Activated T-helper 1 cell treated with anti-CD3 and anti-CD28 coated beads, Interleukin-12 subunit alpha, Interleukin-12 subunit beta, Interleukin-2, Interleukin-4 antibody, amounts not matched to agents 30 ng/mL and 10 ng/mL and 1 ng/mL, durations not matched to agents 14 hours and 24 hours and 36 hours (primary cell): ENCODE measurements at places on chromosomes 7 and 10. TPM values are rescaled to one million over a fixed set of nuclear protein-coding genes. Genes with fewer than 3 reads are reported as not detected.

GRCh38 chr10:68543004-68543918 is 15.9 kb upstream of the SLC25A16 start:
- H3K4me1 ChIP-seq, result no peaks in the 10 kb centered on the region
- no peak overlapping the region for H3K4me3 ChIP-seq
- no peaks in the 10 kb centered on the region for H3K36me3 ChIP-seq
- no peak overlapping the region for H3K27ac ChIP-seq
- no peak for DNase-seq
- no peaks in the 10 kb centered on the region for H3K27me3 ChIP-seq

DNA sequence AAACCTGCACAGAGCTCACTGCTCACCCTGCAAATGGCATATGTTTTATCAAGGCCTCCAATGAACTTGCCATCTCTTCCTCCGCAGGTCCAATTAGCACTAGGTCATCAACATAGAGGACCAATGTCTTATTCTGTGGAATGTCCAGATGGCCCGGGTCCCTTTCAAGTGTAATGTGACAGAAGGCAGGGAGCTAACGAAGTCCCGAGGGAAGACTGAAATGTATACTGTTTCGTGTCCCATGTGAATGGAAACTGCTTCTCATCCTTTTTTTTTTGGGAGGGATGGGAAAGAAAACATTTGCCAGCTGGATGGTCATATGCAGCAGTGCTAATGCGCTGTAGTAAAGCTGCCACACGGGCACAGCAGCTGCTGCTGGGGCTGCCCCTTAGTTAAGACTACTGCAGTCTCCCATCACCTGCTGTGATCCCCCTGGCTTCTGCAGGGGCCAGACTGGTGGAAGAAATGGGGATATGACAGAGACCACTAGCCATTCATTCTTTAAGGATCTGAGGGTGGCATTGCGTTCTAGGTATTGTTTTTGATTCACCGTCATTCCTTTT is 61.7 kb upstream of the CCNY start:
- no peaks in the 10 kb centered on the region for H3K27me3 ChIP-seq
- no peak overlapping the region for H3K27ac ChIP-seq
- no peak overlapping the region for H3K4me3 ChIP-seq
- peaks cover 7% of the 10 kb centered on the region for H3K4me1 ChIP-seq
- no peaks in the 10 kb centered on the region for H3K36me3 ChIP-seq

DNA sequence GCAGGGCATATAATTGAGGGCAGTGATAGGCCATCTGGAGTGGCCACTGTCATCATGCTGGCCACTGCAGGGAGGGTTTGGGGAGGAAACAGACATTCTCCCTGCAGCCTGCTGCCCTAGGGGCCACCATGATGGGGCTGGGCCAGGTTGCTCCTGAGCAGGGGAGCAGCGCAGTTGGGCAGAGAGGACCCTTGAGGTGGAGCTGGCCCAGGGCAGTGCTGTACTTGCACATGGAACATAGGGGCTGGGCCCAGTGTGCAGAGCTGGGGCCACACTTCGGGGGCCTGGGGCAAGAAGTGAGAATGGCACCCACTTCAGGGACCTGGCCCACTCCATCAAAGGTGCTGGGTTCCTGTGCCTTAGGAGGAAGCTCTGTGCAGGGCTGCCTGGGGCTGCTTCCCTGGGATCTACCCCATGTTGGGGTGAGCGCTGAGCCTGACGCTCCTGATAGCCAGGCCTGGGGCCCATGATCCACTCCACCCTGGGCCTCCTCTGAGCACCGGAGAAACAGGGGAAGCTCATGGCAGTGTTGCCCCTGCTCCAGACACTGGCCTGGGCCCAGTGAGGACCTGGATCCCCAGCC is 21.3 kb upstream of the NUB1 start:
- DNase-seq, result no peak
- H3K27me3 ChIP-seq, result peaks cover 17% of the 10 kb centered on the region
- H3K4me1 ChIP-seq, result no peaks in the 10 kb centered on the region
- peaks cover 5% of the 10 kb centered on the region for H3K36me3 ChIP-seq
- H3K4me3 ChIP-seq, result no peak overlapping the region

GRCh38 chr7:27194002-27194352 is 5.9 kb downstream of the HOXA13 start:
- H3K27ac ChIP-seq, result no peak overlapping the region
- H3K36me3 ChIP-seq, result no peaks in the 10 kb centered on the region
- no peaks in the 10 kb centered on the region for H3K4me1 ChIP-seq
- peaks cover 87% of the 10 kb centered on the region for H3K27me3 ChIP-seq
- H3K4me3 ChIP-seq, result no peak overlapping the region

GRCh38 chr10:107164992-107165391 is 486 bp upstream of the SORCS1 start:
- H3K4me3 ChIP-seq, result no peak overlapping the region
- no peaks in the 10 kb centered on the region for H3K4me1 ChIP-seq
- DNase-seq, result no peak
- no peaks in the 10 kb centered on the region for H3K36me3 ChIP-seq
- no peak overlapping the region for H3K27ac ChIP-seq

- H3K4me3 ChIP-seq, result no peak overlapping the region
- no peak overlapping the region for H3K27ac ChIP-seq
- peaks cover 9% of the 10 kb centered on the region for H3K4me1 ChIP-seq
- DNase-seq, result no peak
- H3K27me3 ChIP-seq, result no peaks in the 10 kb centered on the region
These were observed 13.2 kb upstream of the TAS2R60 start for GRCh38 chr7:143429770-143430698.

DNA sequence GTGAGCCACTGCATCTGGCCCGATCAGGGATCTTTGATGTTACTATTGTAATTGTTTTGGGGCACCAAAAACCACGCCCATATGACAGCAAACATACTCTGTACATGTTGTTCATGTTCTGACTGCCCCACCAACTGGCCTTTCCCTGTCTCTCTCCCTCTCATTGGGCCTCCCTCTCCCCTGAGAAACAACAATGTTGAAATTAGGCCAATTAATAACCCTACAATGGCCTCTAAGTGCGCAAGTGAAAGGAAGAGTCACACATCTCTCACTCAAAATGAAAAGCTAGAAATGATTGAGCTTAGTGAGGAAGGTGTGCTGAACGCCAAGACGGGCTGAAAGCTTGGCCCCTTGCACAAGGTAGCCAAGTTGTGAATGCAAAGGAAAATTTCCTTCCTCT is 50.3 kb upstream of the SDK1 start:
- no peak overlapping the region for H3K4me3 ChIP-seq
- H3K4me1 ChIP-seq, result no peaks in the 10 kb centered on the region
- no peak overlapping the region for H3K27ac ChIP-seq
- DNase-seq, result no peak

DNA sequence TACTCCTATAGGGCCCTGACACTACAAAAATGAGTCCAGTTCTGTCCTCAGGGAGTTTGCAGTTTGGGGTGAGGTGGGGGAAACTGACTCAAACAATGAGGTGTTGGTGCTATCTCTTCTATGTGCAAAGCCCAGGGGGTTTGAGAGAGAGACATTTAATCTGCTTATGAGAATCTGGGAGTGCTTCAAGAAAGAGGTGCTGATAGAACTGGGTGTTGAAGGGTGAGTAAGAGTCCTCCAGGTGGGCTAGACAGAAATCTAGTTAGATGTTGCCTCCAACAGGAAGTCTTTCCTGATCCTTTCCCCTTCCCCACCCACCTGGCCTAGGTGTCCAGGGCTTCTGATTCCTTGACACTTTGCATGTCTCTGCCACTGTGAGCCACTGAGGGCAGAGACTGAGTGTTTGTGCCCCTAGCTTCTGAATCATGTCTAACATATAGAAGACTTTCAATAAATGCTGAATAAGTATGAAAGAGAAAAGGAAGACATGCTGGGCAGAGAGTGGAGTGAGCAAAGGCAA is 53.0 kb downstream of the FAM241B start:
- no peaks in the 10 kb centered on the region for H3K4me1 ChIP-seq
- no peak for DNase-seq
- no peak overlapping the region for H3K27ac ChIP-seq
- H3K27me3 ChIP-seq, result peaks cover 15% of the 10 kb centered on the region
- H3K4me3 ChIP-seq, result no peak overlapping the region
- H3K36me3 ChIP-seq, result no peaks in the 10 kb centered on the region

DNA sequence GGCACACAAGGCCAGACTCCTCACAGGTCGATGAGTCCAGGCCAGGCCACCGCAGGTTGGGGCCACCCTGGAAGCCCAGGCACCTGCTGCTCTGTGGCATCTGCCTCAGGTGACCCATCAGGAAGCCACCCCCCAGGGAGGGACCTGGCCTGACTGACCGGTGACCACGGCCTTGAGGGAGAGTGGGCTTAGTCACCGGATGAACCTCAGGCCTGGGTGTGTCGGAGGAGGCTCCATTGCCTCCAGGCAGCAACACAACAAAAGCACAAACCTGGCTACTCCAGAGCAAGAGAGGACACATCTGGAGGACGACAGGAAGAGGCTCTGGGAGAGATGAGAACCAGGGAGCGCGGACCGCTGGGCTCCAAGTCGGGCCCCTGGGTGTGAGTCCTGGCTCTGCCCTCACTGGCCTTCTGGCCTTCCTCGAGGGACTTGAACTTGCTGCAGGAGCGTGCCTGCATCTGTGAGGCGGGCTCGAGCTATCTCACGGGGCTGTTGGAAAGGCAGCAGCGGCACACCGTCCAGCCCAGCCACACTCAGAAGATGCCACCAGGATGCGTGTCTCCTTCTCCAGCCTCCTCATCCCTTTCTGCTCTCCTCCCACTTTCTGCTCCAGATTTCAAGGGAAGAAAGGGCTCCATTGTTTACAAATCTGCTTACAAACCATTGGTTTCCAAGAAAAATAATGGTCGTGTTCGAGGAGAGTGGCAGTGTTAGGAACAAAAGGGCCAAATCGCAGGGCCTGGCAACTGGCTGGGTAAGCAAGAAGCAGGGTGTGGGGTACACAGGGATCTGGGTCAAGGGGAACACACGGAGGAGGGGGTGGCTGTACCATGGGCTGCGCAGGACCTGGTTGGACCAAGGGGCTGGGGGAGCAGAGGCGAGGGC is 152.9 kb downstream of the ADAM12 start:
- H3K4me3 ChIP-seq, result no peak overlapping the region
- H3K27me3 ChIP-seq, result no peaks in the 10 kb centered on the region
- H3K27ac ChIP-seq, result no peak overlapping the region
- DNase-seq, result no peak
- no peaks in the 10 kb centered on the region for H3K36me3 ChIP-seq

The DMBT1 gene
- not detected in 2 replicates for total RNA-seq
